Left cardiac atrium (tissue), 4 donors: ENCODE measurements at places on chromosomes 16 and 17.

DNA sequence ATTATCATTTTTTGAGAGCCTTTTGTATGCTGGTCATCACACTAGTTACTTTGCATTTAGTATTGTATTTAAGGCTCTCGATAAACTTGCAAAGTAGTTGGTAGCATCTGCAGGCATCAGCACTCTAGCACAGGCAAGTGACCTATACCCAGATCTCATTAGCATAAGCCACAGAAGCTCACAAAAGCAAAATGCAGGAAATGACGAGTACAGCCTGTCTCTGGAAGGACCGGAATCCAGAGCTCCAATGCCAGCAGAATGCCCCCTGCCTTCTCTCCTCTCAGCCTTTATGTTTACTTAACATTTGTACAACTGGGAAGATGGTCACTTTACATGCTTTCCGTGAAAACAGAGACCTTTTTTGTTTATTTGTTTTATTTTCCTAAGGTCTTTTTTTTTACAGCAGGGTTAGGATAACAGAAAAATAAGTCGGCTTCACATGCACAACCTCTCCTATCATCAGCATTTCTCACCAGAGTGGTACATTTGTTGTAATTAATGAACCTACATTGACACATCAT lies 45.4 kb upstream of the MYOCD start:
- no peak for DNase-seq

GRCh38 chr16:83907631-83908250 lies 8.8 kb downstream of the MLYCD start:
- no peak for DNase-seq

DNA sequence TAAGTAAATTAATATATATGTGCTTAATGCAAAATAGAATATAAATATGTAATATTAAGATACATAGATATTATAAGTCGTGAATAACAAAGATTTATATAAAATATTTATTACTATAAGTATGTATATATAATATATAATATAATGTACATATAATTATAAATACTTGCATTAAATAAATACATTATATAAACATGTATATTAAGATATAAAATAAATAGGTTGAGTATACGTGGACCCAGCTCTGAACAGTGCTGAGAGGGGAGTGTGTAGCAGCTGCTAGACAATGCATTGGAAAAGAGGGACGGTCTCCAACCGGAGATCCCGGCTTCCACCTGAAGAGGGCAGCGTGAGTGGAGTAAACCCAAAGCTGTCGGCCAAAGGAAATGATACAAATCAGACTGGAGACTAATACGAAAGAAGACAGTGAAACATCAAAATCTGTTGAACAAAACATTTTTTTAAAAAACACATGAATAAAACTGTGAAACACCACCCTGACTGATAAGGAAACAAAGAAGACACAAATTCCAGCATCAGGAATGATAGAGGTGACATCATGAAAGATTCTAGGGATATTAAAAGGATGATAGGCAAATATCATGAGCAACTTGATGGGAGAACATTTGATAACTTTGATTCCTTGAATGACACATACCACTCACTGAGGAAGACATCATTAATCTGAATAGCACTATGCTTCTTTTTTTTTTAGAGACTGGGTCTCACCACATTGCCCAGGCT lies 125.4 kb upstream of the CHMP6 start:
- DNase-seq = peak; percentile 70

GRCh38 chr16:31331807-31332301 lies 23.1 kb upstream of the ITGAX start:
- no peak for DNase-seq

DNA sequence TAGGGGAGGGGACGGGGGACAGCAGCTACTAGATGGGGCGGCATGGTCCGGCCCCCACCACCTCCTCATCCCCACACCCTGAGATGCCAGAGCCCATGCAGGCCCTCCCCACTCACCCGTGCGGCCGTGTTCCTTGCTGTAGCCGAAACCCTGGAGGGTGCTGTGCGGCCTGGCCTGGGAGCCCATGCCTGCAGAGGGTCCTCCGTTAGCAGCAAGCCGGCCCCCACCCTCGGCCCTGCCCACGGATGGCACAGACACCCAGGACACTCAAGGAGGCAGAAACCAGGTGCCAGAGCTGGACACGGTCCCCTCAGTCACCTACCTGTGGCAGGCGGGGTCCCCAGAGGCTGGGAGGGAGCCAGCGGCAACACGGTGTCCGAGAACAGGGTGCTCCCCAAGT lies 5.5 kb downstream of the TEPSIN start:
- DNase-seq = no peak

- no peak for DNase-seq
These were observed 24.1 kb upstream of the ABR start for GRCh38 chr17:1203967-1204291.

DNA sequence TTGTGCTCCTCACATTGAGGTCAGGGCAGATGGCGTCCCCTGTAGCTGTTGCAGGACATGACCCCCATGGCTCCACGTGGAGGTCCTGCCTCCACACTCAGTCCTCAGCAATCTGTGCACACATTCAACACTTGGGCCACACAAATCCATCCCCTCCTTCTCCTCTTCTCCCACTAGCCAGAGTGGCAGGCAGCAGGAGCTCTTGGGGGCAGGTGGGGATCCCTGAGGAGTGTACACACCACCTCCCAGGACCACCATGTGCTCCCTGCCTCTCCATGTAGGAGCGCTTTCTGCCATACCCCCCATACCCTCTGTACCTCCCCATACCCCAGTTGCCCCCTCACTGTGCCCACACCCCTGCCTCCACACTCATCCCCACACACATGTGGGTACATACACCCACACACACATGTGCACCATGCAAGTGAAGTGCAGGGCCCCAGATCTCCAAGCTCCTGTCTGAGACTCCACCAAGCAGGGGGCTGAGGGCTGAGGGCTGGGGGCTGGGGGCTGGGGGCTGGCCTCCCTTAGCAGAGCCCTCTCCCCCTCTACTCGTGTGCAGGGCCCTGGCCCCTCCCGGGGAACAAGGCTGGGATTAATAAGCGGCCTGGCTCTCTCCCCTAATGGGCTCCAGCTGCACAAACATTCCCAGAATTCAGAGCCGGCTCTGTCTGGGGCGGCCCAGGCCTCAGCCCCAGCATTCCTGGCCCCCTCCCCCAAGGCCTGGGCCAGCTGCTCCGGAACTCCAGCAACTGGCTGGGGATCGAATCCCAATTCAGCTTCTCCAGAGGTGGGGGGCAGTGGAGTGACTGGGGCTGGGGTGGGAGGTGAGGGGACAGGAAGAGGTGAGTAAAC lies 48.2 kb upstream of the MEIOC start:
- DNase-seq = no peak

GRCh38 chr16:88489163-88489741 lies 36.2 kb downstream of the ZFPM1 start:
- no peak for DNase-seq

- peak; percentile 70 for DNase-seq
These were observed 8.9 kb downstream of the BAIAP2 start for GRCh38 chr17:81043725-81044427.

DNA sequence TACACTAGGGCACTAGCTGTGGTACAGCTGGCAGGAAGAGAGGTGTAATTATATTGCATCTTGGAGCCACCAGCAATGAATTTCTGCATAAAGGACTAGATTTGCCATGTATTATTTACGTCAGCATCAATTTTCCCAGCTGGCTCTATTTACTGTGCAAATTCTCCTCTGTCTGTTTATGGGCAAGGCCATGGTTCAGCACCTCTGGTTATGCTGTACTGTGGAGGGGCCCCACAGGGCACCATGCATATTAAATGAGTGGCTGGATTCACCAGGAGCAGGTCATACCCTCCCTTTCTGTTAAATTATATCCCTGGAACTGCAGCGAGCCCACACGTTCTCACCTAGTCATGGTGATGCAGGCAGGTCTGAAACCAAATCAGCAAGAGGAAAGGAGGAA lies 19.8 kb downstream of the RAD51D start:
- DNase-seq = no peak

- DNase-seq = no peak
These were observed 2.7 kb downstream of the ACOX1 start for GRCh38 chr17:75976175-75976848.
